ENCODE measurements at places on chromosomes 2 and 18.

DNA sequence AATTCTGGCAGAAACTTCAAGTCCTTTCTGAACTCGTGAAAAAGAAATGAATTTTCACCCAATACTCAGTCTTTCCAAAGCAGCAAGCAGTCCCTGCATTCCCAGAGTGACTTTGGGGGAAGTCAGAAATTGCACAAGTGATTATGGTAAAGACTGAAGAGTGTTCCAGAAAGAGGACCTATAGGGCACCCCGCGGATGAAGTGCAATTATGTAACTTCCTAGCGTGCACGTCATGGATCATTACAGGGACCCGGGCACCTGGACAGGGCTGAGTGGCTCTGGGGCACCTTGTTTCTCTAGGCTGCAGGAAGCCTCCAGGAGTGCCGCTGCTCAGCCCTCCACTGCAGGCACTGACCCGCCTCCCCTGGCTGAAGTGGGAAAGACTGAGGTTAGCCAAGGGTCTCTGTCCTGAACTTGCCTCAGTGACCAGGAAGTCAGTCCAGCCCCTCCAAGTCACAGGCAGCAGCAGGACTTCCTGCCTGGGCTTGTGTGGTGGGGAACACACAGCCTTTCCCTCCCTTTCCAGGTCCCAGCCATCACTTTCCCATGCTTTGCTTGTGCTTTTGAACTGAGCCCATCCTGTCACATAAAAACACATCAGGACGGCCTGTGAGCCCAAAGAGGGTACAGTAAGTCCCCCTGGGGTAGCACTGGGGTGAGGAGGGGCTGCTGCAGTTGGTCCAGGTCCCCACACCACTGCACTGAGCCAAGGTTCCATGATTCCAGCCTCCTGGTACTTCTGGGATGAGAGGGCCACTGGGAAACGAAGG is 19.8 kb downstream of the TMEM185B start:
- H3K27me3 ChIP-seq = no peaks in the 10 kb centered on the region
- no peak overlapping the region for H3K4me3 ChIP-seq
- no peak overlapping the region for H3K27ac ChIP-seq

DNA sequence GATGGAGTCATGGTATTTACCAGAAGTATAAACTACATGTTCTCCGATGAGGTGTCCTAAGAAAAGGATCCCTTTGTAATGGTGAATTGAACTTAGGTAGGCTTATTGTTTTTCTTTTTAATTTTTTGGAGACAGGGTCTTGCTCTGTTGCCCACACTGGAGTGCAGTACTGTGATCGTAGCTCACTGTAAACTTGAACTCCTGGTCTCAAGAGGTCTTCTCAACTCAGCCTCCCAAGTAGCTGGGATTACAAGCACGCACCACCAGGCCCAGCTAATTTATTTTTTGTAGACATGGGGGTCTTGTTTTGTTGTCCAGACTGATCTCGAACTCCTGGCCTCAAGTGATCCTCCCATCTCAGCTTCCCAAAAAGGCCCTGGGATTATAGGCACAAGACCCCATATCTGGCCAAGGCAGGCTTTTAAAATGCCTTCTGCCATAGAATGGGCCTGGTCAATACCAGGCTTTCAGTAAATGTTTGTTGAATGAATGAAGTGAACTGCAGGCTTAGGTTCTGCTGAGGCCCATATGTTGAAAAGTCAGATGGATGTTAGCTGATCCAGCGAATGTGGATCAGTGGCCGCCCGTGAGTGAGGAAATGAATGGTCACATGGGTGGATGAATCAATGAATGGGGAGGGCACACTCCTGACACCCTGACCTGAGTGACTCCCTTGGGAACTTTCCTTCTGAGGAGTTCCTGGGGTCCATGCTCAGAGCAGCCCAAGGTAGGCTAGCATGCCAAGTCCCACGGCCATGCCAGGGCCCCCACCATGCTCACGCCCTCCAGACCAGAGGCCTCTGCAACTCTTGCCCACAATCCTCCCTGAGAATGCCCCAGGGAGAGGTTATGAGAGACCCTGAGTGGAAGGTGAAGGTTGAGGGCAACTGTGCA is 118.0 kb upstream of the MYCN start:
- H3K36me3 ChIP-seq = no peaks in the 10 kb centered on the region
- H3K27ac ChIP-seq = no peak overlapping the region
- no peak for DNase-seq

GRCh38 chr2:24480245-24480644 is 10.8 kb upstream of the NCOA1 start:
- no peak overlapping the region for H3K27ac ChIP-seq
- H3K27me3 ChIP-seq = no peaks in the 10 kb centered on the region
- DNase-seq = no peak
- H3K36me3 ChIP-seq = no peaks in the 10 kb centered on the region

GRCh38 chr18:78130232-78131195 is 849.1 kb upstream of the SALL3 start:
- H3K4me1 ChIP-seq = no peaks in the 10 kb centered on the region
- H3K27ac ChIP-seq = no peak overlapping the region
- H3K36me3 ChIP-seq = no peaks in the 10 kb centered on the region
- DNase-seq = no peak
- H3K27me3 ChIP-seq = no peaks in the 10 kb centered on the region

- DNase-seq = no peak
- no peaks in the 10 kb centered on the region for H3K4me1 ChIP-seq
- H3K27ac ChIP-seq = no peak overlapping the region
- no peaks in the 10 kb centered on the region for H3K36me3 ChIP-seq
- H3K4me3 ChIP-seq = no peak overlapping the region
Observed at GRCh38 chr2:156445296-156446220, 9.4 kb downstream of the GPD2 start.

- DNase-seq = no peak
- no peak overlapping the region for H3K27ac ChIP-seq
- H3K27me3 ChIP-seq = no peaks in the 10 kb centered on the region
- H3K4me3 ChIP-seq = no peak overlapping the region
Observed at GRCh38 chr2:113032737-113033136, 19.9 kb downstream of the IL36B start.

DNA sequence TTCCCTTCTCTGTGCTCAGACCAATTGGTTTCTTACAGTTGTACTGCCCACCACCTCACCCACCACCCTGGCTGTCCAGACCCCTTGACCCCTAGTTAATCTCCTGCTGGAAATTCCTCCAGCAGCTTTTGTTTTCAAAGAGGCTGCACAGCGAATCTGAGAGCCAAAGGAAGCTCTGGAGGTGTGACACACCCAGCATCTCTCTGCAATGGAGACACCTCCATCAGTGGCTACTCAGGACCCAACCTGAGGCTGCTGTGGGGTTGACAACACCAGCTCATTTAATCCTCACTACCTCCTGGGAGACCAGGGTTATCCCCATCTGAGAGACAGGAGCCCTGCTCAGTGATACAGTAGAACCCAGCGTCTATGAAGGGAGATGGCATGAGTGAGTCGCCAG is 86.4 kb downstream of the BIN1 start:
- H3K36me3 ChIP-seq = no peaks in the 10 kb centered on the region
- no peak for DNase-seq
- H3K4me3 ChIP-seq = no peak overlapping the region
- peaks cover 2% of the 10 kb centered on the region for H3K4me1 ChIP-seq
- H3K27me3 ChIP-seq = no peaks in the 10 kb centered on the region

GRCh38 chr2:169507698-169508097 is 1.8 kb upstream of the KLHL41 start:
- no peaks in the 10 kb centered on the region for H3K4me1 ChIP-seq
- H3K27me3 ChIP-seq = no peaks in the 10 kb centered on the region
- H3K36me3 ChIP-seq = no peaks in the 10 kb centered on the region
- DNase-seq = no peak
- no peak overlapping the region for H3K4me3 ChIP-seq

- no peak for DNase-seq
- no peaks in the 10 kb centered on the region for H3K4me1 ChIP-seq
- H3K27ac ChIP-seq = no peak overlapping the region
- no peak overlapping the region for H3K4me3 ChIP-seq
- H3K36me3 ChIP-seq = no peaks in the 10 kb centered on the region
Observed at GRCh38 chr2:180890781-180891180, 89.6 kb upstream of the UBE2E3 start.

DNA sequence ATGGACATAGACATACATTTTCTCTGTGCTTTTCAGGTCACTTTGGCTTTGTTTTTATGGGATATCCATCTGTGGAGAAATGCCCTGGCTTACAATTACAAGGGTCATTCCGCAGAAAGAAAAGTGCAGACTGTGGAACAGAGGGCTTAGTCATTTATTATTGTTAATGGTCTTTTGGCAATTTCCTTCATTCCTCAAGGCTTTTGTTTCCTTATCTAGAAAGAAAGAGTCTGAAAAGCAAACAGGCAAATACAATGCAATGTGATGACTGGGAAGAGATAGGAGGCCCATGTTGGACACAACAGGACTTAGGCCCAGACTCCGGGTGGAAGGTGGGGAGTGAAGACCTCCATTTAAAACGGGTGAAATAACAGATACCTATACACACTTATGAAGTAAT is 129.5 kb upstream of the CAVIN2 start:
- no peak overlapping the region for H3K4me3 ChIP-seq
- no peak overlapping the region for H3K27ac ChIP-seq
- H3K27me3 ChIP-seq = no peaks in the 10 kb centered on the region
- DNase-seq = no peak
- no peaks in the 10 kb centered on the region for H3K36me3 ChIP-seq
- H3K4me1 ChIP-seq = no peaks in the 10 kb centered on the region

GRCh38 chr2:42233976-42234441 is 64.9 kb downstream of the EML4 start:
- H3K27ac ChIP-seq = no peak overlapping the region
- DNase-seq = no peak
- H3K36me3 ChIP-seq = no peaks in the 10 kb centered on the region
- no peaks in the 10 kb centered on the region for H3K27me3 ChIP-seq
- no peaks in the 10 kb centered on the region for H3K4me1 ChIP-seq
- no peak overlapping the region for H3K4me3 ChIP-seq

GRCh38 chr2:60488291-60488690 is 65.2 kb downstream of the BCL11A start:
- H3K4me1 ChIP-seq = peaks cover 6% of the 10 kb centered on the region
- H3K36me3 ChIP-seq = no peaks in the 10 kb centered on the region
- H3K27ac ChIP-seq = no peak overlapping the region
- H3K27me3 ChIP-seq = no peaks in the 10 kb centered on the region
- no peak for DNase-seq
- H3K4me3 ChIP-seq = no peak overlapping the region

DNA sequence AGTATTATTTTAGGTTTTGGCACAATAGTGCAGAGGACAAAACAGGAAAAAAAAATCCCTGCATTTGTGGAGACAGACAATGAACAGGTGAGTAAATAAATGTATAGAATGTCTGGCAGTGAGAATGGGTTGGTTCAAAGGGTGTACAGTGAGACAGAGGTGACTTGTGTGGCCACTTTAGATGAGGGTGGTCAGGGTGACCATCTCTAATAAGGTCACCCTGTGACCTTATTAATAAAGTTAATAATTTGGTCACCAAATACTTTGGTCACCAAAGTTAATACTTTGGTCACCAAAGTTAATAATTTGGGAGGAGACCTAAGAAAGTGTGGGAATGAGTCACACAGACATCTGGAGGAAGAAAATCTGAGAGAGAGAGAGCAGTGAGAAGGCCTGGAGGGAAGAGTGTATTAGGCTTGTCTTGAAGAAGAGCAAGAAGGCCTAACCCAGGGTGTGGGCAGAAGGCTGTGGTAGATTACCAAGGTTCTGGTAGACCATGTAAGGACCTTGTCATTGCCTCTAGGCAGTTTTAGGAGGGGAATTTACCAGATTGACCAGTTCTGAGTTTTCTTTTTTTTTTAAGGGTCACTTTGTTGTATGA is 1368.4 kb upstream of the CELF4 start:
- no peak overlapping the region for H3K4me3 ChIP-seq
- H3K36me3 ChIP-seq = no peaks in the 10 kb centered on the region
- H3K27ac ChIP-seq = no peak overlapping the region

GRCh38 chr2:29787473-29788465 is 133.6 kb downstream of the ALK start:
- no peaks in the 10 kb centered on the region for H3K36me3 ChIP-seq
- no peaks in the 10 kb centered on the region for H3K4me1 ChIP-seq
- no peaks in the 10 kb centered on the region for H3K27me3 ChIP-seq
- no peak overlapping the region for H3K4me3 ChIP-seq
- no peak for DNase-seq

DNA sequence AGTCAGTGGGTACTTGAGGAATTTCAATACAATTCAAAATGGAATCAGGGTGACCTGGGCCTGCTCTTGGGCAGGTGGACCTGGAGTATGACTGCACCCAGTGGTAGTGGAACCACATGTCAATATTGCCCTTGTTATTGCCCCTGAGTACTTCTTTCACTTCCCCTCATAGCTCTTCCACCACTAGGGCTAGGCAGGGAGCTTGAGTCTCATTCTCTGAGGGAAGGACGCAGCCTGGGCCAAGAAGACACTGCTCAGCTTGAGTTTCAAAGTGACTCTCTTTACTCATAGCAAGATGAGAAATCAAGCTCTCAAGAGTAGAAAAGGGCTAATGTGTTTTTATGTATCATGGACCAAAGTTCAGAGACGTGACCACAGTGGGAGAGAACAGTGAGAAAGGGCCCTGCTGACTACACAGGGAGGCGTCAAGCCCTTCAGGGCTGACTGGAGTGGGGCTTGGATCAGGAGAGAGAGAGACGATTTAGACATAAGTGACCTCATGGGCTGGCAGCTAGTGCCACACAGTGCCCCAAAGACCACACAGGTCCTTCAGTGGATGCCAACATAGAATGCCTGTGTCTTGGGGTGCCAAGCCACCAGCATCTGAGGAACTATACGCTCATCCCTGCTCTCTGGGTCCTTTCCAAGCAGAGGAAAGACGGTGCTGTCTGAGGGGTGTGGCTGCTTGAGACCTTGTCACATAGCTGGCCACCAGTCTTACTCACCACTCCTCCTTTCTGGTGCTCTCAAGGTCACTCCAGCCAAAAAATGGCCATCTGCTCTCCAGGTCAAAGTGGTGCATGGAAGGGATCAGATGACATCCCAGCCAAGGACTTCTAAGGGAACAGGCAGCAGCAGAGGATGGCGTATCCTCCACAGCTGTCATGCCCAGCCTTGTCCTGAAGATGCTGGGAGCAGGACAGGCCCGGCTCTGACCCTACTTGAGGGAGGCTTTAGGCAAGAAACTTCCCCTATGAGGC is 13.0 kb downstream of the PTMA start:
- no peaks in the 10 kb centered on the region for H3K36me3 ChIP-seq
- DNase-seq = no peak
- H3K27me3 ChIP-seq = no peaks in the 10 kb centered on the region
- H3K27ac ChIP-seq = no peak overlapping the region

- no peak overlapping the region for H3K27ac ChIP-seq
- no peaks in the 10 kb centered on the region for H3K27me3 ChIP-seq
- H3K36me3 ChIP-seq = no peaks in the 10 kb centered on the region
- no peak for DNase-seq
- no peak overlapping the region for H3K4me3 ChIP-seq
Observed at GRCh38 chr18:45621061-45621511, 5.8 kb downstream of the SLC14A2 start.

DNA sequence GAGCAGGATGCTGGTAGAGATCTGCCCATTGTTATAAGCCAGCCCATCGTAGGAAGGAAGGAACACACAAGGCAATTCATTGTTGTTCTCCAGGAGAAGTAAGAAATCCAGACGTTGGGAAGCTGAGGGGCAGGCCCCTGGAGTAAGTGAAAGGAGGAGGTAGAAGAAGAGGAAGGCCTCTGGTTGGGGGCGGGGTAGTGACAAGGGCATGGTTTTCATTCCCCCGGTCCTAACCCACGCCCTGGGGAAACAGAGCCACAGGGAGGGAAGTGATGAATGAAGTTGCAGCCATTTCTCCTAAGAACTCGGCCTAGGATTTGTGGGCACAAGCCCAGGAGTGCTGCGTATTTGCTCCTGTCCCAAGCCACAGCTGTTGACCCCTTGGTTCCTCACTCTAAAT is 18.0 kb downstream of the LBH start:
- H3K27me3 ChIP-seq = no peaks in the 10 kb centered on the region
- no peak overlapping the region for H3K27ac ChIP-seq
- H3K36me3 ChIP-seq = no peaks in the 10 kb centered on the region
- DNase-seq = no peak
- H3K4me3 ChIP-seq = no peak overlapping the region
- no peaks in the 10 kb centered on the region for H3K4me1 ChIP-seq
